ENCODE measurements at places on chromosomes 6 and 20. TPM values are rescaled to one million over a fixed set of nuclear protein-coding genes. Genes with fewer than 3 reads are reported as not detected.

DNA sequence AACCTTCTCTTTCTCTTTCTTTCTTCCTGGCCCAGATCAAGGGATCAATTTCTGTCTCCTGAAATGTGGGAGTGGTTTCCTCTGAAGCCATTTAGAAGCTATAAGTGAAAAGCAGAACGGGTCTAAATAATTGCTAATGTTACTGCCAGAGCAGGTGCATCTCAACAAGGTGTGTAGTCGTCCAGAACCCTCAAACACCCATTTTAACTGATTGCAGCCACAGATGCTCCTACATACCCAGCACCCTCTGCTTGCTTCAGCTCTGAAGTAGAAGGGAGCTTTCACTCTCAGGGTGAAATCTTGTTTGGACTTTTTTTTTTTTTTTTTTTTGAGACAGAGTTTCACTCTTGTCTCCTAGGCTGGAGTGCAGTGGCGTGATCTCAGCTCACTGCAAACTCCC, 592.1 kb upstream of the ARID1B start:
- peaks cover 3% of the 10 kb centered on the region for H3K4me1 ChIP-seq
- H3K4me3 ChIP-seq: no peak overlapping the region
- peaks cover 4% of the 10 kb centered on the region for H3K27me3 ChIP-seq

- peak; percentile 67 for DNase-seq
- no peaks in the 10 kb centered on the region for H3K27me3 ChIP-seq
- peaks cover 32% of the 10 kb centered on the region for H3K4me1 ChIP-seq
- H3K4me3 ChIP-seq: peak overlapping the region; percentile 85
Measured at GRCh38 chr6:26241033-26241895, 123.7 kb upstream of the BTN3A2 start.

DNA sequence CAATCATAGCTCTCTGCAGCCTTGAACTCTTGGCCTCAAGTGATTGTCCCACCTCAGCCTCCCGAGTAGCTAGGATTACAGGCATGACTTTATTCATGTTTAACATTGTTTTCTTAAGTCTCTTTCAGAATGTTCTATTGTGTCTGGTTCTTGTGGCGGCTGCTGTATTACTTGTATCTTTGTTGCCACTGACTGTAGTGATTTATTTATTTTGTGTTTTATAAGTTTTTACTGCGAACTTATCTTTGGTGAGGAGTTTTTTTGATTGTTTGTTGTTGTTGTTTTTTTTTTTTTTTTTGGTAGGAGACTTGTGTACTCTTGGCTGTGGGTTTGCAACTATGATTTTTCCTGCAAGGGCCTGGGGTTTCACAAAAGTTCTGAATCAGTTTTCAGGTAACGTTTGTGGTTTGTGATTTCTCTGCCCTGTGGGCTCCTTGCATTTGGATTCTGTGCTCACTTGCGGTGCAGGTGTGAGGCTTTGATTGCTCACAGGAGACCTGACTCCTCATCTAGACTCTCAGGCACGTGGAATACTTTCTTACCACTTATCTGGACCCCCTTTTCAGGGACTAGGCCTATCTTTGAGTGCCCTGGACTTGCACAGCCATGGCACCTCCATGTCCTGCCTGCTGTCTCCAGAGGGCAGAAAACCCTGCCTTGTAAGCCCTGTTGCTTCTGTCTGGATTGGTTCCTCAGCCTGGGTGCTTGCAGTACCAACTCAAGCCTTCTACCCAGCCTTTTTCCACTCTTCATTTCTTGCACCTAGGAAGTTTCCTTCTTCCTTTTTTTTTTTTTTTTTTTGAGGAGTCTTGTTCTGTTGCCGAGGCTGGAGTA, 25.2 kb downstream of the KIF25 start:
- H3K27me3 ChIP-seq: peaks cover 4% of the 10 kb centered on the region
- H3K4me1 ChIP-seq: no peaks in the 10 kb centered on the region
- no peaks in the 10 kb centered on the region for H3K36me3 ChIP-seq
- H3K4me3 ChIP-seq: no peak overlapping the region

DNA sequence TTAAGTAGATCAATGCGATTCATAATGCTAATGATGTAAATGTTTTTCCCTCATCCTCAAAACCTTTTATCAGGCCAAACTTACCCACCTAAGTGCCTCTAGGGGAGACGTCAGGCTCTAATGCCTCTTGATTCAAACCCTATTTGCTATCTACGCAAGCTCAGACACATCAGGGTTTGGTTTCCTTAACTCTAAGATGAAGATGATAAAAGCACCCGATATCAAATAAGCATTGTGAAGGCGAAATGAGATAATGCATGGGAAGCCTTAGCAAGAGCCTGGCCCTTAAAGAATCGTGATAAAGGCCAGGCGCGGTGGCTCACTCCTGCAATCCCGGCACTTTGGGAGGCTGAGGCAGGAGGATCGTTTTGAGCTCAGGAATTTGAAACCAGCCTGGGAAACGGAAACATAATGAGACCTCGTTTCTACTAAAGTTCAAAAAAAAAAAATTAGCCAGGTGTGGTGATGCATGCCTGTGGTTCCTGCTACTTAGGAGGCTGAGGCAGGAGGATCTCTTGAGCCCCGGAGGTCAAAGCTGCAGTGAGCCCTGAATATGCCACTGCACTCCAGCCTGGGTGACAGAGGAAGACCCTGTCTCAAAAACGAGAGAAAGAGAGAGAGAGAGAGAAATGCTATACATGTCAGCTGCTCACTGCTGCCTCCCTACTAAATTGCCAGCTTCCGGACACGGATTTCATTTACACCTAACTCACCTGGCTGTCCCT, 13.5 kb downstream of the CNKSR3 start:
- no peak overlapping the region for H3K27ac ChIP-seq
- no peaks in the 10 kb centered on the region for H3K4me1 ChIP-seq
- DNase-seq: no peak
- no peaks in the 10 kb centered on the region for H3K27me3 ChIP-seq
- H3K36me3 ChIP-seq: no peaks in the 10 kb centered on the region

DNA sequence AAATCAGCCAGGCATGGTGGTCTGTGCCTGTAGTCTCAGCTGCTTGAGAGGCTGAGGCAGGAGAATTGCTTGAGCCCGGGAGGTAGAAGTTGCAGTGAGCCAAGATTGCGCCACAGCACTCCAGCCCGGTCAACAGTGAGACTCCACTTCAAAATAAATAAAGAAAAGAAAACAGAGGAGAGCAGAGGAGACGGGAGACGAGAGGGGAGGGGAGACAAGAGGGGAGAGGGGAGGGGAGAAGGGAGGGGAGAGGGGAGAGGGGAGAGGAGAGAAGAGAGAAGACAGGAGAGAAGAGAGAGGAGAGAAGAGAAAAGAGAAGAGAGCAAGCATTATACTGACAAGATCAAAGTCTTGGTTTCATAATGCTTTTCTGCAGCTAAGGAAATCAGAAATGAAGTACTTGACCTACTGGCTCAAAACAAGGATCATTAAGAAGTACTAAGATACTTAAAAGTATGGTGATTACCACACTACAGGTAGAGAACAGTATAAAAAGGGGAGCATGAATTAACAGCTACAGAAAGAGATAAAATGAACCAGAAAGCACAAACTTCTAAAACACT, 30.5 kb downstream of the FAM8A1 start:
- no peak overlapping the region for H3K4me3 ChIP-seq
- peaks cover 37% of the 10 kb centered on the region for H3K4me1 ChIP-seq
- no peak overlapping the region for H3K27ac ChIP-seq
- no peak for DNase-seq
- no peaks in the 10 kb centered on the region for H3K27me3 ChIP-seq

DNA sequence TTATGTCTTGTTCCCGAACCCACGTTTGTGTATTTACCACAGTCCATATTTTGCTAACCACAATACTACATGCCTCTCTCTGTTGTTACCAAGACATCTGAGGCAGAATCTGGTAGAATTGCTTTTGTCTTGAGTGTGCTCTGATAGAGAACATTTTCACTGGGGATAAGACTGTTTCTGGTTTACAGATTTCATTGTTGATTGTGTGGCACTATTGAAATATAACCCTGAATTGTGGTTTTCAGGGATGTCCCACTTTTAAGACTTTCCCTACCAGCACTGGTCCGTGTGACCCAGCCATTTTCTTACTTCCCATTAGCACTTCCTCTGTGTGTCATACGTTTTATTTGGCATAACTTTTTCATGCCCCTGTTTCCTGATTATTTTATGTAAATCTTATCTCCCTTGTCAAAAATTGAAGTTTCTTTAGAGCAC, 12.2 kb downstream of the NCOA7 start:
- H3K27ac ChIP-seq: no peak overlapping the region
- no peak overlapping the region for H3K4me3 ChIP-seq

GRCh38 chr6:19444481-19444880, 392.7 kb upstream of the ID4 start:
- H3K4me1 ChIP-seq: no peaks in the 10 kb centered on the region
- no peak for DNase-seq
- H3K27me3 ChIP-seq: no peaks in the 10 kb centered on the region
- H3K4me3 ChIP-seq: no peak overlapping the region

DNA sequence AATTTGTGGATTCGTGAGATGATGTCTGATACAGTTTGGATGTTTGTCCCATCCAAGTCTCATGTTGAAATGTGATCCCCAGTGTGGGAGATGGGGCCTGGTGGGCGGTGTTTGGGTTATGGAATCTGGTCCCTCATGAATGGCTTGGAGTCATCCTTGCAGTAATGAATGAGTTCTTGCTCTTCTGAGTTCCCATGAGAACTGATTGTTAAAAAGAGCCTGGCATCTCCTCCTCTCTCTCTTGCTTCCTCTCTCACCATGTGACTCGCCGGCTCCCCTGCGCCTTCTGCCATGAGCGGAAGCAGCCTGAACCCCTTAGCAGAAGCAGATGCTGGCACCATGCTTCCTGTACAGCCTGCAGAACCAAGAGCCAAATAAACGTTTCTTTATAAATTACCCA, 30.5 kb upstream of the RPP40 start:
- peaks cover 6% of the 10 kb centered on the region for H3K4me1 ChIP-seq
- no peak overlapping the region for H3K4me3 ChIP-seq
- H3K36me3 ChIP-seq: no peaks in the 10 kb centered on the region
- DNase-seq: no peak

GRCh38 chr6:12459945-12460661, 169.9 kb downstream of the EDN1 start:
- DNase-seq: no peak
- H3K36me3 ChIP-seq: no peaks in the 10 kb centered on the region
- peaks cover 5% of the 10 kb centered on the region for H3K27me3 ChIP-seq
- no peak overlapping the region for H3K27ac ChIP-seq
- H3K4me1 ChIP-seq: no peaks in the 10 kb centered on the region

GRCh38 chr20:35503841-35504561, 25.5 kb downstream of the C20orf173 start:
- H3K27me3 ChIP-seq: no peaks in the 10 kb centered on the region
- peaks cover 36% of the 10 kb centered on the region for H3K4me1 ChIP-seq
- no peak overlapping the region for H3K4me3 ChIP-seq
- no peak for DNase-seq

GRCh38 chr6:139134064-139134395, 850 bp upstream of the HECA start:
- H3K36me3 ChIP-seq: peaks cover 15% of the 10 kb centered on the region
- peak overlapping the region; percentile 68 for H3K27ac ChIP-seq
- H3K4me3 ChIP-seq: no peak overlapping the region
- peaks cover 48% of the 10 kb centered on the region for H3K4me1 ChIP-seq
- H3K27me3 ChIP-seq: no peaks in the 10 kb centered on the region

DNA sequence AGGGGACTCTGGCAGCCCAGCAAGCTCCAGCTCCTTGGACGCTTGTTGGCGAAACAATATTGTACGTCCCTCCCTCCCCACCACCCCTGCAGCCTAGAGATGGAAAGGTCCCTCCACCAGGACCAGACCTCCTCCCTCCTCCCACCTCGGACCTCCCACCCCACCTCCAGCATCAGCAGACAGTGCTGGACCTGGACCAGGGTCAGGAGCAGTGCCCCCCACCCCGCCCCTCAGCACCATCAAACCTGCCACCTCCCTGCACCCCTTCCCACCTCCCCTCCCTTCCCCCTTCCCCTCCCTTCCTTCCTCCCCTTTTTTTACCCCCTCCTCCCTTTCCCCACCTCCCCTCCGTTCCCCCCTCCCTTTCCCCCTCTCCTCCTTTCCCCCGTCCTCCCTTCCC, 98.4 kb downstream of the TAF4 start:
- H3K27me3 ChIP-seq: peaks cover 17% of the 10 kb centered on the region
- H3K36me3 ChIP-seq: peaks cover 1% of the 10 kb centered on the region
- H3K4me1 ChIP-seq: no peaks in the 10 kb centered on the region
- no peak for DNase-seq

SLC17A9 gene
- 43.5 TPM for total RNA-seq

FOXQ1 gene
- total RNA-seq: not detected

HLA-DOB gene
- total RNA-seq: 3.1 TPM

FRK gene
- 0.03 TPM for total RNA-seq

Data from activated naive CD8-positive, alpha-beta T cell treated with anti-CD3 and anti-CD28 coated beads, Interleukin-2, amount 10 ng/mL, durations not matched to agents 7 days and 5 days (primary cell).